ENCODE measurements at places on chromosomes 3 and 15.
A peak's percentile ranks its signal among the peaks of the same experiment; 100 is the strongest.

DNA sequence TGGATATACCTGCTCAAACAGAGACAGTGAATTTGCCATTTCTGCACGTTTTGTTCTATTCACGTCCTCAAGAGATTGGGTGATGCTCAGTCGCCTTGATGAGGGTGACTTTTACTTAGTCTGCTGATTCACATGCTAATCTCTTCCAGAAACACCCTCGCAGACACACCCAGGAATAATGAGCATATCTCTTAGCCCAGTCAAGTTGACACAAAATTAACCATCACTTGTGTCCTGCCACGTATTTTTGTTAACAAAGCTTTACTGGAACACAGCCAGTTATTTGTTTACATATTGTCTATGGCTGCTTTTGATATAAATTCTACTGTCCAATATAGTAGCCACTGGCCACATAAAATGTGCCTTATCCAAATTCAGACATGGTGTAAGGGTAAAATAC is 218.3 kb downstream of the FHIT start:
- no peak for DNase-seq

DNA sequence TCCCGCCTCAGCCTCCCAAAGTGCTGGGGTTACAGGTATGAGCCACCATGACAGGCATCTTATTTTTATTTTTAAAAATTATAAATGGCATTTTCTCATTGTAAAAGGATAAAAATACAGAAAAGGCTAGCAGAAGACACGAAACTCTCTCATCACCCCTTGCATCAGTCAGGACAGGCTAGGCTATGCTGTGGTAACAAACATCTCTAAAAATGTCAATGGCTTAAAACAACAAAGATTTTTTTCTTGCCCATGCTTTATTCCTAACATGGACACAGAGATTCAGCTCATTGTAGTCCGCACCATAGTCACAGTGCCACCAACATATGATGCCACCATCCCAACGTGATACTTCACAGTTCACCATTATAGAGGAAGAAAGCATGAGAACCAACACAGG is 34.0 kb upstream of the SEMA4B start:
- no peak for DNase-seq

GRCh38 chr15:100526027-100526481 is 2.7 kb downstream of the CERS3 start:
- DNase-seq, result no peak

DNA sequence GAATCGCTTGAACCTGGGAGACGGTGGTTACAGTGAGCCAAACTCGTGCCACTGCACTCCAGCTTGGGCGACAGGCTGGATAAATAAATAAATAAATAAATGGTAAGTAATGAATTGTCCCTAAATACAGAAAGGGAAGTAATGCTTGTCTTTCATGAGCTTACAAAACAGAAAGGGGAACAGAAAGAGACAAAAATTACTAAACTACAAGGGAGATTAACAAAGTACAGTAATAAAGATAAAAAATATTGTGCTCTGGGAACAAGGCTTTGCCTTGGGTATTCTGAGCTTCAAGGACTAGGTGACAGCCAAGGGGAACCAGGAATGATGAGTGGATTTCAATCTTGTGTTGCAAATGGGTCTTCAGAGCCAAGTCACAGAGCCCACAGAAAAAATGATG is 9.2 kb upstream of the HLTF start:
- peak; percentile 61 for DNase-seq

- DNase-seq, result no peak
These were observed 27.5 kb downstream of the GRAMD2A start for GRCh38 chr15:72169921-72170611.

GRCh38 chr3:191030929-191031328 is 168.1 kb upstream of the OSTN start:
- no peak for DNase-seq

- no peak for DNase-seq
These were observed 12.2 kb downstream of the TUBGCP4 start for GRCh38 chr15:43383070-43383469.

GRCh38 chr15:70142322-70143191 is 44.8 kb upstream of the TLE3 start:
- peak; percentile 96 for DNase-seq

- DNase-seq, result peak; percentile 79
These were observed 162.9 kb downstream of the CHSY1 start for GRCh38 chr15:101088788-101089578.
